ENCODE measurements at places on chromosomes 3 and 15.
A peak's percentile ranks its signal among the peaks of the same experiment; 100 is the strongest.

DNA sequence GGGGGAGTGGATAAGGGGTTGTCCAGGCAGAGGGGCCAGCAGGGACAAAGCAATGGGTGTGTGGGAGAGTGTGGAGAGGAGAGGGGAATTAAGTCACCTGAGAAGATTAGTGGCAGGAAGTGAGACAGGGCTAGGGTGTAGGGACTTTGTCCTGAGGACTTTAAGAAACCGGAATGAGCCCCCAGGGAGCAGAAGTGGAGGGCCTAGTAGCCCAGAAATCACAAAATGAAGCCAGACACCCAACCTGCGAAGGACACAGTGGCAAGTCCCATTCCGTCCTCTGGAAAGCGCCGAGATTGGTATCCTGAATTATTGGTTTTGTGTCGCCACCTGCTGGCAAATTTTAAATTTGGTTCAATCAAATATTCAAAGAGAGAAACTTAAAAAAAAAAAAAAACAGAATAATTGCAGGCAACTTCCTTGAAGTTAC is 78.0 kb upstream of the SLC25A36 start:
- DNase-seq: peak; percentile 37

GRCh38 chr3:43343185-43343584 is 56.8 kb downstream of the SNRK start:
- no peak for DNase-seq

GRCh38 chr15:57866149-57866736 is 159.7 kb downstream of the POLR2M start:
- no peak for DNase-seq

DNA sequence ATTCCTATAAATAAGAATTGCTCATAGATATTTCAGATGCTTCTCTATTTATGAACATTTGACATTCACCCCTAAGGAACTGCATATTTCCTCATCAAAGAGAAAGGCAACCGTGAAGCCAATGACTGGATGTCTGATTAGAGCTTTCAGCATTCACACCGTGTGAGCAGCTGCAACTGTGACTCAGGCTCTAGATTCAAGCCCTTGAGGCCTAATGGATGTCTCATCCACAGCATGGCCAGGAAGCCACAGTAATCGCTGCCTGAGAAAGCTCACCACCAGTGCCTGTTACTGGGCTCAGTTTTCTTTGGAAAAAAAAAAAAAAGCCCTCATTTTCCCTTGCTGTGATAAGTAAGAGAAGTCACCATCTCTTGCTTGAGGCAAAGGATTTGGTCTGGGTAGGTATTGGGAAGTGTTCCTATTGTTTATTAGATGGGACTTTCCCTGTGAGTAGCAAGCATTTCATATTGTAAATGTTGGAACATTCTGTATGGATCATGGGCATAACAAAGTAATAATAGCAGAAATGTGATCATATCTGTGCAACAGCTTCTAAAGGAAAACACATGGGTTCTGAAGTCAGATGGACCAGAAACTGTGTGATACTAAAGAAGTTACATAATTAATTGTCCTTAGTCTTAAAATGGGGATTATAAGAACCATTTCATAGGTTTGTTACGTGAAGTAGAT is 783.7 kb downstream of the AGBL1 start:
- DNase-seq: no peak

- no peak for DNase-seq
Measured at GRCh38 chr15:78320183-78320582, 20.0 kb upstream of the CRABP1 start.

DNA sequence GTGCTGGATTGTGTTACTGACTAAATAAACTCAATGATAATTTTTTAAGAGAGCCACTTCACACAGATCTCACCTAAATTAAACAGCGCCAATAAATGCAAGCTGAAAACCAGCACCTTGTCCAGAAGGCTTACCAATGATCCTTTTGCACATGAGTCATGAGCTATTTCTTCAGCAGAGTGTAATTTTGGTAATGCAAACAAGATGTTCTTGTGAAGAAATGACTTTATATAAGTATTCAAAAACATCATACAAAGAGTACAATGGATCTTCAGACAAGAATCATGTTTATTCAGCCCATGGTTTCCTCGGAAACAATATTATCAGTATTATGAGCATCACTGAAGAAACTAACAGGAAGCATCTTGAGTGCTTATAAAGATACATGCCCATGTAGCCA is 263.8 kb upstream of the UBE2E2 start:
- no peak for DNase-seq

DNA sequence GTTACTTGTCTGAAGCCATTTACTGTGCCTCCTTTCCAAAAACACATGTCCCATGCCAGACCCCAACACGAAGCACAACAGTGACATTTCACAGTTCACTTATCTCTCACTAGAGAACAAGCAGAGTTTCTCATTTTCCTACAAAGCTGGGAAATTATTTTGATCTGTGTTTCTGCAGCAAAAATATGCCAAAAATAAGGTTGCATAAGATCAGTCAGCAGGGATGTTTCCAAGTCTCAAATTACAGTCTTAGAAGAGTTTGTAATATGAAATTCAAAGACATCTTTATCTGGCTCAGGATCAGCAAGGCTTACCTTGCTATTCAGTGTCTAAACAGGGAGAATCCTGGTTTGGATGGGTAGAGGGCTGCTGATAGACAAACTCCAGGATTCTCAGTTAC is 75.5 kb downstream of the GJD2 start:
- no peak for DNase-seq

DNA sequence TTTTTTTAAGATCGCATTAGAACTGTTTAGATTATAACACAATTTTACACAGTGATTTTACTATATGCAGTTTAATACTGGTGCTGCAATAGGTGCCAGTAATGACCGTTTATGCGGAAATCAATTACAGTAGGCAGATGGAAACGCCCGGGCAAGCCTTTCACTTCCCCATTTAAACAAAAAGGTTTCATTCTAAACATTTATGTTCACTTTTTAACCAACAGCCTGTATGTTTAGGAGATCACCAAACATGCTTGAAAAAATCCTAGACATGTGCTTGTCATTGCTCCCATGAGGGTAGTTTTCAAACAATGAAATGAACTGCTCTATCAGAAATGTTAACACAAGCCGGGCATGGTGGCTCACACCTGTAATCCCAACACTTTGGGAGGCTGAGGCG is 2.7 kb downstream of the BNIP2 start:
- DNase-seq: no peak

All from DMS153 (cell line).